SK-N-SH (cell line): ENCODE measurements at places on chromosomes 7 and 10. TPM values are rescaled to one million over a fixed set of nuclear protein-coding genes. Genes with fewer than 3 reads are reported as not detected.

Gene PPP1R17
- polyA plus RNA-seq = not detected in 2 replicates

Gene TSPAN33
- 6.9 and 7.2 TPM in 2 replicates for polyA plus RNA-seq

Gene CARD11
- not detected in 2 replicates for polyA plus RNA-seq

- no peaks in the 10 kb centered on the region for H3K36me3 ChIP-seq
- H3K27me3 ChIP-seq = no peaks in the 10 kb centered on the region
- H3K27ac ChIP-seq = no peak overlapping the region
These were observed 139.2 kb upstream of the ZMIZ1 start for GRCh38 chr10:78929541-78929940.

GRCh38 chr10:99872367-99873162 lies 90.1 kb downstream of the ABCC2 start:
- no peak overlapping the region for H3K4me3 ChIP-seq
- no peaks in the 10 kb centered on the region; the same call in none of the 2 replicates for H3K4me1 ChIP-seq
- H3K27me3 ChIP-seq = no peaks in the 10 kb centered on the region
- DNase-seq = no peak
- peak overlapping the region; percentile 28 for H3K27ac ChIP-seq
- peaks cover 18% of the 10 kb centered on the region; the same call in 1 of the 2 replicates for H3K36me3 ChIP-seq

GRCh38 chr7:127792528-127793342 lies 140.7 kb downstream of the SND1 start:
- no peak for DNase-seq
- H3K4me1 ChIP-seq = peaks cover 12% of the 10 kb centered on the region; the same call in 1 of the 2 replicates
- H3K27me3 ChIP-seq = no peaks in the 10 kb centered on the region
- H3K4me3 ChIP-seq = no peak overlapping the region

DNA sequence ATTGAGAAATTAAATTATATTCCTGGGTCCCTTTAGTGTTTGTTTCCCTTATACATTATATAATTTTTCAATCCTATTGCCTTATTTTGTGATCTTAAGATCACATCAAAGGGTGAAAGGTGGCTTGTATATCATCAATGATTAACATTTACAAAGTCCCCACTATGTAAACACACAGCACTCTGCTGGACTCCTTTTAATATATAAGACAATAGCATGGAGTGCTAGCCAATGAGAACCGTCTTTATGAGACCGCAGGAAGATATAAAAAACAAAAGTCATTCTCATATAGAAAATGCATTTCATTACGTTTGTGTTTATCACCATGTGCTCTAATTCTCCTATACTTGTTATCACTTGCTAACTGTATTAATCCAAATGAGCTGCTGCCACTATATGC lies 108.5 kb downstream of the HOXA1 start:
- H3K4me1 ChIP-seq = no peaks in the 10 kb centered on the region
- H3K4me3 ChIP-seq = no peak overlapping the region
- no peak for DNase-seq
- no peak overlapping the region for H3K27ac ChIP-seq
- no peaks in the 10 kb centered on the region for H3K36me3 ChIP-seq

GRCh38 chr7:10672186-10672585 lies 301.5 kb upstream of the PHF14 start:
- no peak overlapping the region for H3K4me3 ChIP-seq
- H3K4me1 ChIP-seq = peaks cover 2% of the 10 kb centered on the region
- no peak overlapping the region for H3K27ac ChIP-seq
- DNase-seq = no peak
- no peaks in the 10 kb centered on the region for H3K36me3 ChIP-seq

DNA sequence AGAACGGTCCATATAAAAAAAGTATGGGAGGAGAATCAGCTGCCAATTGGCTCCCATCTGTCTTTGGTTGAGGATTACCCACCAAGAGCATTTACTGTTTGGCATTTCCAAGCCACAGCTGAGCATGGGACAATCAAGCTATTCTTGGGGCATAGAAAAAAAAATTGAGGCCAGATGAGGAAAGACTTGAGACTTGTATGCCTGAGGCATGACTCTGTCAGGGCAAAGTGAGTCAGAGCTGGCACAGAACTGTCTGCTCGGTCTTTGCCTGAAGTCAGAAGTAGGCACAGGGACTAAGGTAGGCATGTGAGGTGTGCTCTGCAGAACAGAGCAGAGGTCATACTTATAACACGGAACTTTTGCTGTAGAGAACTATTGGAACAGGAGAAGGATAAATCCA lies 126.5 kb upstream of the CHRM2 start:
- H3K27ac ChIP-seq = no peak overlapping the region
- no peak overlapping the region for H3K4me3 ChIP-seq
- DNase-seq = no peak
- no peaks in the 10 kb centered on the region for H3K36me3 ChIP-seq
- no peaks in the 10 kb centered on the region for H3K27me3 ChIP-seq
